ENCODE measurements at places on chromosomes 2 and 18.

- DNase-seq = no peak
These were observed 32.8 kb upstream of the DOCK10 start for GRCh38 chr2:225074919-225075681.

DNA sequence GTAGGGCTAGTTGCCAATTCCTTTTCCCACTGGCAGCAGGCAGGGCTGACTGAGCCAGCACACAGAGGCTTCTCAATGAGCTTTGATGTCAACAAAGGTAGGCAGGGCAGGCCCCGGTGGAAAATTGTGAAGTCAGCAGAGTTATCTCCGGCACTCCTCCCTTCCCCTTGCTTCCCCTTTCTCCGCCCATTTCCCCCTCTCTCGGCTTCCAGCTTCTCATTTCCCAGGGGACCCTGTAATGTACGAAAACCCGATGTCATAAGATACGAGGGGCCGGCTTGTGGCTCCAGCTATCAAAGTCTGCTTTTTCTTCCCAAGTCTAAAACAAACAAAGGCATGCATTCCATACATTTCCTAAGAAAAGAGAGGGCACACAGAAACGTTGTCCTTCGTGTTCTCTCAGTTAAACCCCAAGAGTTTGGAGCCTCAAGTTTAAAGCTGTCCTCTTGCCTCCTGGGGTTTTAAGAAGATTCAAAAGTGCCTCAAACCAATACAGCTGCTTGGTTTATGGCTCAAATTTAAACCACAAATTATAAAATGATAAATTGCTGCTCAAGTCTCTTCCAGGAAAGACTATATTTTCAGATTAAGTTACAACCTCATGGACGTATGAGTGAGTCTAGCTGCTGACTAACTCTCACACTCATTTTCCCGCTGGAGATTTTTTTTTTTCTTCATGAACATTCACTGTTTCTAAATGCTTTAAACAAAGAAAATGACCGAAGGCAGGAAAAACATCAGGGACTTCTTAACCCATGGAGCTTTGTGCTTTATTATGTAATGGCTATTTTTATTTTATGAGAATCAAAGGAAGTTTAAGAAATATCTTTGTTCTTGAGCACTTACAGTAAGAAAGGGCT lies 27.2 kb upstream of the EML4 start:
- DNase-seq = peak; percentile 38

DNA sequence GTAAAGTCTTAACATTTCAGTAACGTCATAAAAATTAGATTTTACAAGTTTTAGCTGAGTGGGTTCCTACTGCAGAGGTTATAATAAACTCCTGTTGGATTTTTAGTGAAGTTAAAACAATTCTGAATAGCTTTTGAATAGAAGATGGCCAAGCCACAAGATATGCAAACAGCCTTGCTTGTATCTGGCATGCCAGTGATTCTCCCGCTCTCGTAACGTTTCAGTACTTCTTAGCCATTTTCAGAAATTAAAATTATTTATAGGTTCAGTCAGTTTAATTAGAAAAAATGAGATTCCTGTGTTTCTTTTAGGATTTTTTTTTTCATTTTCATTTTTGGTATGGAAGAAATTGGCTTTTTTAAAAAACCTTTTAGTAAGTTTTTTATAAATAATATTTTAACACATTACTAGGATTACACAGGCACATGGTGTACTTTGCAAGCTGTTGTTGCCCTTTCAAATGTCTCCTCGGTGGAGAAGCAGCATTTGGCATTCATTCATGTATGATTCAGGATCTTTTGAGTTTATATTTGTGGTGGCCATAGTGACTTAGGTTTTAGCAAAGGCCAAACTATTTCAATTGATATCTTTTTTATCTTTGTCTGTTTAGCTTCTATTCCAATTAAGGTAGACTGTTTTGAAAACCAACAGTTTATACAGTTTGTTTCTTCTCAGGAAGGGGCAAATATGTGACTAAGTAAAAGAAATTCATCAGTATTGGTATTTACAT lies 30.6 kb upstream of the RND3 start:
- no peak for DNase-seq

- no peak for DNase-seq
These were observed 408.7 kb upstream of the HS6ST1 start for GRCh38 chr2:128727404-128727803.

- DNase-seq = no peak
These were observed 9.2 kb downstream of the PTMA start for GRCh38 chr2:231717281-231718171.

DNA sequence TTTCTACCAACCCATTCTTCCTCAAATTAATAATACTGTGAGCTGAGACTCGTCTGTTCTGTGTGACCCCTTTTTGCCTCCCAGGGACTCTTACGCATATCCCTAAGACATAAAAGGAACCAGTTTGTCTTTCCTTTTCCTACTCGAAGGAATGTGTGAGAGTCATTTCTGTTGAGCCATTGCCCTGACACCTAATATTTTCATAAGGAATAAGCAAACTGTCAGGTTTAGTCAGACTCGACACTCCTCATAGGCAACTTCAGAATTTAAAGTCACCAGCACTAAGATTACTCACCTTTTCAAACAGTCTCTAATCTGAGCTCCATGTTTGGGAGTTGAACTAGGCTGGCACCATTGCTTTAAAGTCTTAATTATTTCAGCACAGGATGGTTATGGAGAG lies 305.5 kb downstream of the IKZF2 start:
- no peak for DNase-seq

DNA sequence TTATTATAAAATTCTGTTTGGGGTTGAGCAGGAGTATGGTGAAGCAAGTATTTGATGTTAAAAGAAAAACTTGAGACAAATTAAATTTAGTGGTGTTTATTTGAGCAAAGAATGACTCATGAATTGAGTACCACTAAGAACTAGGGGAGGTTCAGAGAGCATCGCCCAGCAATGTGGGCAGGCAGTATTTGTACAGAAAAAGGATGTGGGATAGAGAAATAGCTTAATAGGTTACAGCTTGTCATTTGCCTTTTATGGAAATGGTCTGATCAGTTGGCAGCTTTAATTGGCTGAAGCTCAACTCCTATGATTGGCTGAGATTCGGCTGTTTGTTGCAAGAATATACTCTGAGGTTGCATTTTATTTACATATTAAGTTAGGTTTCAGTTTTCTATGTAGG lies 68.2 kb downstream of the LRATD1 start:
- DNase-seq = no peak

- peak; percentile 90 for DNase-seq
These were observed 2.6 kb upstream of the CYP26B1 start for GRCh38 chr2:72150157-72150860.

DNA sequence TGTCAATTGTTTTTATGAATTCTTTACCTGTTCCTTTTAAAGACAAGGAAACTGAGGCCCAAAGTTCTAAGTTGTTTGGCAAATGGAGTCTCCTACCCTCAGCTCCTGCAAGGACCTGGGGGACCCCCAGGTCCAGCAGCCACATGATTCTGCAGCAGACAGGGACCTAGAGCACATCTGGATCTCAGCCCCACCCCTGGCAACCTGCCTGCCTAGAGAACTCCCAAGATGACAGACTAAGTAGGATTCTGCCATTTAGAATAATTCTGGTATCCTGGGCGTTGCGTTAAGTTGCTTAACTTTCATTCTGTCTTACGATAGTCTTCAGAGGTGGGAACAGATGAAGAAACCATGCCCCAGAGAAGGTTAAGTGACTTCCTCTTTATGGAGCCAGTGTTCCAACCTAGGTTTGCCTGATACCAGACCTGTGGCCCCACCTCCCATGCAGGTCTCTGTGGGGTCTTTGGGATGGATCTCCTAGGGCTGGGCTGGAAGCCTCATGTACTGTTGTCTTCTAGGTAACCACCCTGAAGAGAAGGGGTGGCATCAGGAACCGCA lies 5.6 kb upstream of the CENPA start:
- DNase-seq = no peak

GRCh38 chr2:47386551-47386950 lies 16.4 kb upstream of the MSH2 start:
- no peak for DNase-seq

DNA sequence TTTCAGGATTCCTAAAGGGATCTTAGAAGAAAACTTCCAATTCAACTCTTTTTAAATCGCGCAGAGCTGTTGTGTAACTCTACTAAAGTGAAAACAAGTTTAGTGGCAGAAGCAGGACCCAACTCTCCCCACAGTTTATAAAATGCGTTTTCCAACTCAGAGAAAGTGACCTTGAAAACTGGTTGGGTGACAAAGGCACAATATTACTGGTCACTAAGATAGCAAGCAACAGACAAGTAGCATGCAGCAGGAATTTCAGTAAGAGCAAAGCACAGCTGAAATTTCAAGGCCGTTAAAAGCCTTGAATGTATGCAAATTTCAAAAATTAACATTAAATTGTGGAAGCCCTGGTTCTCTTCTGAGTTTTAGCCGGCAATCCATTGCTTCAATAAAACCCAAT lies 66.9 kb downstream of the STK39 start:
- DNase-seq = peak; percentile 94

DNA sequence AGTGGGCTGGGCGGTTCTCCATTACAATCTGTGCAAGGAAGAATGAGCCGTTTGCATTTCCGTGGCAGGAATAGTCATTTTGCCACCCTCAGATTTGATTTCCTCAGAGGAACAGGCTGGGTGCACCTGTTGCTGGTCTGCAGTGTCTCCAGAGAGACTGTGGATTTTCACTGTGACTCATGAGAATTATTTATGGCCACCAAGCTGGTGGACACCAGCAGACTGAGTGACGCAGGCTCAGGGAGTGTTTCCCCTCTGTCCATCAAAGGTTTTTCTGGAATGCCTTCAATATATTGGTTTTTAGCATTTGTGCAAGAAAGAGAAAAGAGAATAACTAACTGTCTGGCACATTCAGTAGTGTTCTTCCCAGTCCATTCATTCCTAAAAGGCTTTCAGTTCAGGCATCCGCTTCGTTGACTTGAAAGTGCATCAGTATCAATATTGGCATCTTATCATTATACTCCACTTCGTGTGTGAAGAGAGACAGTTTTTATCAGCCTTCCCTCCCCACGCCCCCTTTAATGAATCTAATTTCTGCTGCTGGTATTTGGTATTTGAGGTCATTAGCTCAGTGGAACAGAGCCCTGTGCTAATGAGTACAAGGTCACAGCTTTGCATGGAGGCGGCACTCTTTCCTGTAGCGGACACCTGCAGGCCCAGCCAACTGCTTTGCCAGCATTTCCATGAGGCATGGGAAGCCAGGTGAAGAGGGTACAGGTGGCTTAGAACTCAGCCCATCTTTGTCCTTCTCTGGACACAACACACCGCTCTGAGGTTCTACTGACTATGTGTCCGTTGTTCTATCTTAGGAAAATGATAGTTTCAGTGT lies 39.9 kb downstream of the PRKCE start:
- no peak for DNase-seq

DNA sequence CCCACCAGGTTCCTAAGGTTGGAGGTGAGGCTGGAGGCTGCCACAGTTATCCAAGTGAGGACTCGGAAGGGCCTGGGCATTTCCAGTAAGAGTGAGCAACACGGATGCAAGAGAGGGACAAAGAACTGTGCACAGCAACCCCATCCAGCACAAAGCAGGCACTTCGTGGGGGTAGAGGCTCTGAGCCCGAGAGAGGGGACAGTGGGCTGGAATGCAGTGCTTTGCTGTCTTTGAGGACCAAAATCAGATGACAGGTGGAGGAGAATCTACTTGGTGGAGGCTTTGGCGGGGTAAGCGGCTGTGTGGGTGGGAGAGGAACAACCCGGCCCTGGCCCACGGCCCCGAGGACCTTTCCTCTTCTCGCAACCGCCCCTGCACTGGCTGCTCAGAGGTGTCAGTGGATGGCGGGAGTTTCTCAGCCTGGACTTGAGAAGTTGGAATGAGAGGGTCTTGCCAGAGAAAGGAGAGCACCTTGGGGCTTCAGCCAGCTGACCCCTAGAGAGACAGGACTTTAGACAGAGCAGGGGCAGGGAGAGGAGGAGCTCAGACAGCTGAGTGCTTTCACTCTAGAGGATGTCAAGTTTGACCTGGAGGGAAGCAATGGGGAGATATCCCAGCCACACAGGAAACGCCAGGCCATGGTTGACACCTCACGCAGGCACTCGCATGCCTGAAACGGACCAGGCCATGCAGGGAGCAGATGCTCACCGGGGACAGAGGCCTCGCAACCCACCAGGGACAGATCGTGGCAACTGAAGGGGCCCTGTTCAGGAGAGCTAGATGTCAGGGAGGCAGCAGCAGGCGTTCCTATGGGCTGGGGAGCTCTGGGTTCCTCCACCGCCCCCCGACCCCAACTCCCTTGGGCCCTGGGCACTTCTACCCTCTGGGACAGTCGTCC lies 11.6 kb downstream of the RAMP1 start:
- DNase-seq = peak; percentile 60

DNA sequence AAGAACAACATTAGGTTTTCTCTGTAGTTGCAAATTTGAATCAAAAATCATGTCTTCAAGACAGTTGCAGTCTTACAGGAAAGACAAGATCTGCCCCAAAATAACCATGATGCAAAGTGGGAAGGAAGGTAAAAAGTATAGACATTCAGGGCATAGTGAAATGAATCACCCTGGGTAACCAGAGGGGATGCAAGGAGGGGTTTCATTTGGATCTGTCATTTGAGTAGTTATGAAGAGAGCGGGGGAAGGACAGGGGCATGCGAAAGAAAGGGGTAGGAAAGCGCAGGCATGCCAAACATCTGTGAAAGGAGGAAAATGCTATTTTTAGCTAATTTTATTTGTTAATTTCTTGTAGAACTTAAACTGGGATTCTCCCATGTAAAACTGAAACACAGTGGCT lies 219.1 kb upstream of the BOD1L2 start:
- no peak for DNase-seq

DNA sequence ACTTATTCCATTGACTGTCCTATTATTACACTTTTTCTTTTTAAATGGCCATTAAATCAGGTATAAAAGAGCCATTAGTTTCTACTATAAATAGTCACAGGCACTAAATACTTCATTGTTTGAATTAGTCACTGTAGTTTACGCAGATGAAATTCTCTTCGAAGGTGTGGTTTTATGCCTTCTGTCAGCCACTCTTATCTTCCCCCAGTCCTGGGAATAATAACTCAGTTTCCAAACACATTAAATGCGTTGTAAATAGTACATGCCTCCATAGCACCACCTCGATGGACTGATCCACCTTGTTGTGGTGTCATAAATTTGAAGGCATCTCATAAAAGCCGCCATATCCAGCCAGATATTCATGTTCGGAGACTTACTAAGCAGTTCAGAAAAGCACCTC lies 72.1 kb upstream of the PARD3B start:
- no peak for DNase-seq

GRCh38 chr18:74139888-74140287 lies 7.7 kb downstream of the FBXO15 start:
- DNase-seq = no peak

GRCh38 chr2:54658564-54659071 lies 64.8 kb upstream of the EML6 start:
- DNase-seq = no peak

DNA sequence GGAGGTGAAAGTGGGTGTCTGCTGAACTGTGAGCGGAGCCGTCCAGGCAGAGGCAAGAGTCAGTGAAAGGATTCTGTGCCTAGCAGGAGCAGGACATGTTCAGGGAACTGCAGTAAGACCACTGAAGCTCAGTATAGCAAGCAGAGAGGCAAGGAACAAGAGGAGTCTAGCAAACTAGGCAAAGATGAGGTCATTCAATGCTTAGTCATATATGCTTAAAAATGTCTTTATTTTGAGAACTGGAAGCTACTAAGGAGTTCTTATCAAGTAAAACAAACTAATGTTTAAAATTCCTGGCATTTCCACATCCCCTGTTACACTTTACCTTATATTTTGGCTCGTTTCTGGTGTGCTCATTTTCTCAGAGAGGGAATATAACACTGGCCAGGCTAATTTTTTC lies 913.4 kb downstream of the CBLN2 start:
- DNase-seq = no peak

GRCh38 chr2:157443090-157443489 lies 799 bp downstream of the CYTIP start:
- no peak for DNase-seq
